ENCODE measurements at places on chromosomes 3 and 15.

GRCh38 chr3:176159796-176160195, 1037.5 kb downstream of the TBL1XR1 start:
- DNase-seq = no peak

DNA sequence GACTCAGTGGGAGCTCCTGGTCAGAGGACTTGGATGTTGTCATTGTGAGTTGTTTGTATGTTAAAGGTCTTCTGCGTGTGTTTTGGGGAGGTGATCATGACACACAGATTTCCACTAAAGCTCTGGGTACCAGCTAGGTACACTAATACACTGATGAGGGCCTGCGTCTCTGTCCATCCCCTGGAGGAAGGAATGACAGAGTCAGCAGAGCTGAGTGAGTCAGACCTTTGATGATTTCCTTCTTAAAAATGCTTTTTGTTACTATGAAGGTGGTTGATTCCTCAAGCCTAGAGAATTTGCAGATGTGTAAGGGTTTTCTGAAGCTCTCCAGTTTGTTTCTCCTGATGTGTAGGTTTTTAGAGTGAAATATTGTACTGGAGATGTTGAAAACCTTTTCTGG, 424.1 kb upstream of the TPM1 start:
- DNase-seq = no peak

- peak; percentile 32 for DNase-seq
Observed at GRCh38 chr3:12886106-12886679, 44.8 kb upstream of the RPL32 start.

DNA sequence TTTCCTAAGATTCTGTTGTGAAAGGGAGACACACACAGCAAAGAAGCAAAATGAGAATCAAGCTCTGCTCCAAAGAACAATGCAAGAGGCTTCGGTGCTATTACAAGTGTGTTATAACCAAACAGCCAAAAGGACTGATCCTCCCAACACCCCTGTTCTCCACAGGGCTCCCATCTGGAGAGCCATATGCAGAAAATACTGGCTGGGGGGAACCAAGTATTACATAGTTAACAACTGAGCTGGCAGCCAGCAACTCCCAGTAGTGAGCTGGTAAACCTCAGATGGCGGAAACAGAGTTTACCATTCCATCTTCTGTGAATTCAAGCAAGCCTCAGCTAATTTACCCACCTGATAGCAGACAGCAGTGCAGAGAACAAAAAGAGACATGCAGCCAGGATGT, 156.4 kb downstream of the NTRK3 start:
- DNase-seq = no peak

DNA sequence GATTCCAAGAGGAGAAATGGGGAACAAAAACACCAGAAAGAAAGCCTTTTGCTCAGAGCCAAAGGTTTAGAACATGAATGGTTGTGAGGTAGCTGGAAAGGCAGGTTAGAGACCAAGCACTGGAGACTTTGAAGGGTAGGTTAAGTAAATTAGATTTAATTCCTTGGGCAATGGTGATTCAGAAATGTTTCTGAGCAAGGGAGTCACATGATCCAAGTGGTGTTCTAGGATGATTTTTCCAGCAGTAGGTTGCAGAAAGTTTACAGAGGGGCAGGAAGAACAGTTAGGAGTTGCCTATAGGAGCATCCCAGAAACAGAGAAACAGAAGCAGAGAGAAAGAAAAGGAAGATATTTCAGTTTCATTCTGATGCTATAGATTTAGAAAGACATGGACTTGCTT, 139.8 kb downstream of the WDR76 start:
- DNase-seq = no peak

- DNase-seq = no peak
Observed at GRCh38 chr3:29937185-29937584, 656.3 kb downstream of the RBMS3 start.

- no peak for DNase-seq
Observed at GRCh38 chr15:100190675-100191074, 151.1 kb downstream of the ADAMTS17 start.

- DNase-seq = peak; percentile 66
Observed at GRCh38 chr15:78709263-78709882, 68.4 kb upstream of the CHRNB4 start.

- no peak for DNase-seq
Observed at GRCh38 chr3:34362910-34363309, 564.5 kb downstream of the PDCD6IP start.

DNA sequence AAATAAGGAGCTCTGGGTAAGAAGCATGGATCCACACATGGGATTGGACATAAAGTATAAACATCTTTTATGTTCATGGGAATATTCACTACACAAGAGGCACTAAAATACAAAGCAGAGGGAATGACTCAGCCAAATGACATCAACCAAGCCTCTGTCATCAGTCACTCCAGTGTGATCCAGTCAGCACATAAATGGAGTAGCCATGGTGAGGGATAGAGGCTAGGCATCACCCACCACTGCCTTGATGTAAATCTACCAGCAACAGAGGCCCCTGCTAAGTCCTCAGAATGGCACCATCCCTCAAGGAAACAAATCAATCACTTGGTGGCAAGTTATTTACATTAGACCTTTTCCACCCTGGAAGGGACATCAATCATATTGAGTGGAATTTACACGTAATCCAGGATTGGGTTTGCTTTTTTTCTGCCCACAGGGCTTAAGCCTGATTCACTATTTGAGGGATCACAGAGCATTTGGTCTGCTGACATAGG, 27.2 kb downstream of the VEPH1 start:
- no peak for DNase-seq

DNA sequence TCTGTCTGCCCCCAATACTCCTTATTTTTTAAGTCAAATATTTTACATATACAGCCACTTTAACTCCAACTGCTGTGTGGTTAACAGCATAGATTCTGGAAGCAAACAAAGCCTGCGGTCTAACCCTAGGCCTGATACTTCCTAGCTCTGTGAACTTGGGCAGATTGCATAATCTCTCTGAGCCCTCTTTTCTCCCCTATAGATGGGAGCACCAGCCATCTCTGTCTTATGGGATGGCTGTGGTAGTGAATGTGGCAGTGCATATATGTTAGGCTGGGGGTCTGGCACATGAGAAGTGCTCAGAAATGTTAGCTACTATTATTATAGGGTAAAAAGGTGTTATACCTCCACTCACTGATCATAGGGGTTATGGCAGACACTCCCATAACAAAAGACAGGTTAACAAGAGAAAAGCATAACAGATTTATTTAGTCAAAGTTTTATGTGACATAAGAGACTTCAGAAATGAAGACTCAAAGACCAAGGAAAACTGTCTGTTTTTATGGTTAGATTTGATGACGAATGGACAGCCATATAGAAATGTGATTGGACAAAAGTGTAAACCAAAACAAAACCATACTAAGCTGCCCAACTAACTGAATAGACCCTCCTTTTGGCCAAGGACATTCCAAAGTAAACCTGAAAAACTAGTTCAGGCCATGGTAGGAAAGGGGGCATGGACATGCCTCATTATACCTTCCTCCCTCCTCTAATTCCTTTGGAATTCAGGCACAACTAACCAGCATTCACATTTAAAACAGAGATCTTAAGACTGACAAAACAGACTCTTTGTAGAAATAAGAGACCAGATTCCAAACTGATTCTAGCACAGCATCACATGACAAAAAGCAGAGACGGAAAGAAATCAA, 53.9 kb upstream of the DAZL start:
- no peak for DNase-seq

DNA sequence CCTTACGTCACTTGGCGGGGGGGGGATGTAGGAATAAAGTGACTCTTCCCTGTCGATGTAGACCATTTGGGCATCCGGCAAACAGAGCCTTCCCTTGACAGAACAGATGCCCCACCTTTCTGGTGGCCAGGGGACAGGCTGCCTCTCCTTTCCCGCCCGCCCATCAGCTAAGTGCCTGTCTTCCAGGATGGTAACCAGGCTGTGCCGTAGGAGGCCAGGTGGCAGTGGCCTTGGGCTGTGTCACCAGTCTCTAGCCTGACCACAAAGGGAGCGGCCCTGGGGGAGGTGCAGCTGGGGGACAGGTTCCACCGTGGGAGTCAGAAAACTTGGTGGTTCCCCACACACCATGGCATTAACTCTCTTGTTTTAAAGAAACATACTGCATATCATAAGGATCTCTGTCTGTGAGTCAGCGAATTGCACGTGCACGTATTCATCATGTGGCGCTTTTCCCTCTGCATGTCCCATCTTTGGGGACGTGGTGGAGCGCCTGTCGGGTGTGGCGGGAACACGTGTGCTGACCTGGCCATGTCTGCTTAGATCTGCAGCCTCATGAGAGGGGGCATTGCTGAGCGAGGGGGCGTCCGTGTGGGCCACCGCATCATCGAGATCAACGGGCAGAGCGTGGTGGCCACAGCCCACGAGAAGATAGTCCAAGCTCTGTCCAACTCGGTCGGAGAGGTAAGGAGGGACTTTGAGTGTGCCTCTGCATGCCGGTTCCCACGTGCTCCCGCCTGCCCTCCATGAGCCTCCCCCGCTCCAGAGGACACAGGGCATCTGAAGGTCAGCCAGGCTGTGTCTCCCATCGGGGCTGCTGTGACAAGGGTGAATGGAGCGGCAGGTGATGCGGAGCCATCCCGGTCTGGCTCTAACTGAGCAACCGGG, 156.0 kb downstream of the NSMCE3 start:
- DNase-seq = no peak

- no peak for DNase-seq
Observed at GRCh38 chr3:55330355-55330754, 156.8 kb downstream of the WNT5A start.

- DNase-seq = no peak
Observed at GRCh38 chr3:56157693-56158362, 310.4 kb downstream of the ERC2 start.

GRCh38 chr15:36545467-36545992, 33.9 kb upstream of the CDIN1 start:
- DNase-seq = no peak

DNA sequence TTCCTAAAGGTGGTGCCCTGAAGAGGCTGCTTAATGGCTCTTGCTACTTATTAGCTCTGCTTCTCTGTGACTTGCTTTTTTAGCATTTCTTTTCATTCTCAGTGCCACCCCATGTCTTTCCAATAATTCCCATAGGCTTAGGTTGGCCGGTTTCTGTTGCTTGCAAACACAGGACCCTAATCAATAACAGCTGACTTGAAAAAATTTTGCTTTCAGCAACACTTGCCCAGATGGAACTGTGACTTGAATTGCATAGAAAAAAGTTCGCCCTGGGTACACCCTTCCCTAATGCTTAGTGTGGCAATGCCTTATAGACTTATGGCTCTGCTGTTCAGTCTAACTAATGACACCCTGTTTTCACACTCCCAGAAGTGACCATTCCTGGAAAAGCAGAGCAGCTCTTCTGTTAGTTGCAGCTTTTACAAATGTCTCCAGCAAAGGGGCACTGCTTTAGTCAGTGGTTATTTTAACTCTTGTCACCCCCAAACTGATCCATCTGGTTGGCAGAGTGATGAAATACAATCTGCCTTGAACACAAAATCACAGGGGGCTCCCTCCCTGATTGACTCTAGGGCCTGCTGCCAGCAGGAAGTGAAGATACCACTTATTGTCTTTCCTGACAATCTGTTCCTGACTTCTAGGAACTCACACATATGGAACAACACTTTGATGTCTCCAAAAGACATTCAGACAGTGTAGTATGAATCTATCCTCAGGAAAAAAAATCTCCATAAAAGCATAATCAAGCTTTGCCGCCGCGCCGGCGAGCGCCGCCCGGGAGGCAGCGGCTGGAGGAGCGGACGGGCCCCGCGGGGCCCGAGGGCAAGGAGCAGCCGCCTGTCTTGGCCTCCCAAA, 9.7 kb upstream of the SLMAP start:
- DNase-seq = no peak

- DNase-seq = no peak
Observed at GRCh38 chr3:122615303-122615702, 37.9 kb downstream of the PARP15 start.

DNA sequence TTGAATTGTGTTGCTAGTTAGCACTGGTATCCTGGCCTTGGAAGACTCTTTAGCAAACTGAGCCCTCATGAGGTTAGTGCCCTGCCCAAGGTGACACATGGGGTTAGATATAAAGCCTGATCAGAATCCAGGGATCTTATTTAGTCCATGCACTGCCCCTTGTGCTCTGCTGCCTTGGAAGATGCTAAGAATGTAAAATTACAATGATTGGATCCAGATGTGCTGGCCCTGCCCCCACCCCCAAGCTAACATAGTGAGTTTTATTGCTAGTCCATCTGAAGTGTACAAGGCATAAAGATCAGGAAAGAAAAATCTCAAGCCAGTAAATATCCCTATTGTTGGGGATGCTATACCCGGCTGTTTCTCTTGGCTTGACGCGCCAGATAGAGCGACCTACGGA, 248.1 kb upstream of the C2CD4B start:
- DNase-seq = no peak

DNA sequence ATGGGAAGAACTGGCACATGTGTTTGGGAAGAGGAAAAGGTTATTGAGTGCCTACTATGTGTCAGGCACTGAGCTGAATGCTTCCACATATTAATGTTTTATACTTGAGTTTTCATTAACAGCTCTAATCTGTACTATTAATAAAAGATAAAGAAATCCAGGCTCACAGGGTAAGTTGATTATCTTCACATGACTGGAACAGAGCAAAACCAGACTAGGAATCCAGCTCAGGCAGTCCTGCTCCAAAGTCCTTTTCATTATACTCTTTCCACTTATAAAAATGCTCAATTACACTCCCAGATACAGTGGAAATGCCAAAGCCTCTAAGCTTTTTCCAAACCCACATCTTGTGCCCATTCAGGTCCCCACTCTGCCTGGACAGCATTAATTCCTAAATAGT, 97.6 kb downstream of the TNIK start:
- DNase-seq = no peak

- no peak for DNase-seq
Observed at GRCh38 chr3:48119505-48120193, 68.6 kb downstream of the CDC25A start.

DNA sequence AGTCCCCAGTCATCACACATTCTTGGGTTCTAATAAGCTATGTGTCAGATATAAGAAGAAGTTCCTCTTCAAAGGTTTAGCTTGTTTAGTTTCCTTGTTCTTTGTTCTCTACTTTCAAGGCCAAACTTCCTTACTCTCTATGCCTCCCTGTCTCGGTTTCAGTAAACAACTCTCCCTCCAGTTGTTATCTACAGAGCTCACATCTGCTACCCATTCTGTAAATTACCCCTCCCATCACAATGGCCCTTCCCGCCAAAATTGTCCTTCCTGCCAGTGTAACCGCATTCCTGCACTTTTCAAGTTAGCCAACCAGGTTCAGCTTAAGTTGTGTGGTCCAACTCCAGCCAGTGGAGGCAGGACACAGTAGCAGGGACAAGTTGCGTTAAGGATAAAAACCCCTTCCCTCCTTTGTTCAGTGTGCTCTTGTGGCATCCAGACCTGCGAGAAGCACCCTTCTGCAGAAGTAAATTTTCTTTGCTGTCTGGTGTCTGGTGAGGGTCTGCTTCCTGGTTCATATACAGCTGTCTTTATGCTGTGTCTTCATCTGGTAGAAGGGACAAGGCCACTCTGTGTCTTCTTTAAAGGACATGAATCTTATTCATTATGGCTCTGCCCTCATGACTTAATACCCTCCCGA, 342.1 kb upstream of the GRM7 start:
- no peak for DNase-seq

GRCh38 chr3:177622520-177622919, 425.2 kb upstream of the TBL1XR1 start:
- DNase-seq = no peak
